ENCODE measurements at places on chromosomes 4 and X.

- DNase-seq: no peak
Observed at GRCh38 chr4:145404761-145405160, 76.9 kb upstream of the SMAD1 start.

DNA sequence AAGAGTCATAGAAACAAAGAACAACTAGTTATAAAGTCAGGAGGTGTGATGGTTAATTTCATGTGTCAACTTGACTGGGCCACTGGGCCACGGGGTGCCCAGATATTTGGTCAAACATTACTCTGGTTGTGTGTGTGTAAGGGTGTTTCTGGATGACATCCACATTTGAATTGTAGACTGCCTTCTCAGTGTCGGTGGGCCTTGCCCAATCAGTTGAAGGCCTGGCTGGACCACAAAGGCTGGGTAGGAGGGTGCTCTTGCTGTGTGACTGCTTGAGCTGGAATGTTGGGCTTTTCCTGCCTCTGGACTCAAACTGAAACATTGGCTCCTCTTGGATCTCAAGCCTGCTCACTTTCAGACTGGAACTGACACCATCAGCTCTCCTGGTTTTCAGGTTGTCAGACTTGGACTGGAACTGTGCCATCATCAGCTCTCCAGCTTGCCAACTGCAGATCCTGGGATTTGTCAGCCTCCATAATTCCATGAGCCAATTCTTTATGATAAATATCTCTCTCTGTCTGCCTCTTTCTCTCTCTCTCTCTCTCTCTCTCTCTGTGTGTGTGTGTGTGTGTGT is 41.4 kb downstream of the CLDN34 start:
- DNase-seq: no peak

- no peak for DNase-seq
Observed at GRCh38 chr4:39963656-39964055, 14.1 kb downstream of the PDS5A start.

DNA sequence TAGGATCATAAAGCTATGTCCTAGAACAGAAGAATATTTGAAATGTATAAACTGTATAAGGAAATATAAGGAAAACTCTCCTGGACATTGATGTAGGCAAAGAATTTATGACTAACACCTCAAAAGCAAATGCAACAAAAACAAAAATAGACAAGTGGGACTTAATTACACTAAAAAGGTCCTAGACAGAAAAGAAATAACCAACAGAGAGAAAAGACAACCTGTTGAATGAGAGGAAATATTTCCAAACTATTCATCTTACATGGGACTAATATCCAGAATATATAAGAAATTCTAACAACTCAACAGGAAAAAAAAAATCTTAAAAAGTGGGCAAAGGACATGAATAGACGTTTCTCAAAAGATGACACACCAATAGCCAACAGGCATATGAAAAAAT is 54.4 kb upstream of the PRDX4 start:
- no peak for DNase-seq

Data from nephron progenitor cell (in vitro differentiated cells).